ENCODE measurements at places on chromosomes 1 and 21.

- no peak for DNase-seq
These were observed 423.7 kb downstream of the SMYD3 start for GRCh38 chr1:246083416-246083815.

- peak; percentile 51 for DNase-seq
These were observed 13.0 kb downstream of the WNT9A start for GRCh38 chr1:227934476-227935313.

DNA sequence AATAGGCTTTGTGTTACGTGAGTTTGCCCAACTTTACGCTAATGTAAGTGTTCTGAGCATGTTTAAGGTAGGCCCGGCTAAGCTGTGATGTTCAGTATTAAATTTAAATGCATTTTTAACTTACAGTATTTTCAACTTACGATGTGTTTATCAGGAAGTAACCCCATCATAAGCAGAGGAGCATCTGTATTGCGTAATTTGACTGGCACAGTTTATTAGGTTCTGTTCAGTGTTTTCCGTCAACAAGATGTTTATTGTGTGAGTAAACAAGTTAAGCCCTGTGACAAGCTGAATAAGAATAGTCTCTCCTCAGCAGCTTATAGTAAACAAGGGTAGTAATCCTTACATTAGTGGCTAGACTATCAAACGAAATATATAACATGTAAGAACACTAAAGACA is 27.2 kb upstream of the SHISA4 start:
- DNase-seq, result no peak

GRCh38 chr1:11530731-11531311 is 51.9 kb downstream of the DISP3 start:
- no peak for DNase-seq

DNA sequence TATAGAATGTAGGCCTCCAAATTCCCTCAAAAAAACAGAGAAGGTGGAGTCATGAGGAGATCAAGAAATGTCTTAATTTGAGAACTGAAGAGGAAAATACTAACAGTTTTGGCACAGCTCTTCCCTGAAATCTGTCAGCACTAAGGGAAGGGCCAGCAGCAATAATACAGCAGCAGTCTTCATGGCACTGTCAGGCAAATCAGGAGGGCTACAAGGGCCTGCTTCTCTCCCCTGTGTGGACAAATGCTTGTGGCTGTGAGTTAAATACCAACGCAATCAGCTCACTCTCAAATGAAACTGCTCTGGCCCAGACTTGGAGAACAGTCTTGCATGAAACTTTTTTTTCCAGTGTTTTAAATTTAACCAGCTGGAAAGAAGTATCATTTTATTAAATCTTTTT is 20.5 kb upstream of the CNN3 start:
- DNase-seq, result peak; percentile 73

DNA sequence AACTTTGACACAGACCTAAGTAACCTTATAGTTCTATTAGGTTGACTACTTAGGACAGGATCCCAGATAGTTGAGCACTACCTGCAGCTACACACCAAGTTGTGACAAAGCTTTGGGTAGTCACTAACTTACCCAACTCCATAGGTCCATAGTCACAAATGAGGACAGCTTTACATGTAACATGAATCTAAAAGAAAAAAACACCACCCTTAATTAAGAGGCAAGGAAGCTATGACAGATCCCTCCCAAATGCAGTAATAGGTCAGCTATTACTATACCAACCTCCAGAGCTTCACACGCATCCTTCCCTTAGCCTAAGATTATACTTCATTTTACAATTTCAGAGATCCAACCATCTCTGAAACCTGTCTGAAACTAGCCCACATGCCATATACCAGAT is 12.7 kb upstream of the RAB42 start:
- no peak for DNase-seq

DNA sequence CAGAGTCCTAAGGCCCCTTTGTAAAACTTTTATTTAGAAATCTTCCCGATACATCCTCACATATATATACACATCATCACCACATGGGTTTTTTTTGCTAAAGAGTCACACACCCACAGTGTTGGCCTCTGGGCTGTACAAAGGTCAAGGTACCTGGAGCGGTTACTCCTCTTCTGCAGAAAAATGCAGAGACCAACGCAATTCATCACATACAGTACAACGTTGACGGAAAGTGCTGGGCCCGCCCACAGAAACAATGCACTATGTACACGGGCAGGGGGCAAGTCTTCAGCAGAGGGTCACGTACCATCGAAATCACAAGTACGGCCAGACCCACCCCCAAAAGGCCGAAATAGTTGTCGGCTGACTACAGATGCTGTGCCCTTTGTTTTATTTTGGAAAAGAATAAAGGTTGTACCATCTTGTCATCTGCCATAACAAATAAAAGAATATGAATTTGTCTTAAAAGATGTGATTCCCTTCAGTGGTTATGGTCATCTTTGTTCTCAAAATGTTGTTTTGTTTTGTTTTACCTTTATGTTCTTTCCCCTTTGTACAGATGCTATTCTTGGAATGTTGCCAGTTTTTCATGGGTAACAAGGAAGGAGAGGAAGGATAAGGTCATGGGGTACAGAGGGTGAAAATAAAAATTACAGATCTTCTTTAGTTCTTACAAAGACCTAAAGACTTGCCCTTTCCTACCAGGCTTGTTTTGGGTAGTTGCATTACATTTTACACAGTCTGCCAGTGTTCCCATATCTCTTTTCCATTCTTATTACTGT is 15.6 kb downstream of the TAL1 start:
- no peak for DNase-seq

DNA sequence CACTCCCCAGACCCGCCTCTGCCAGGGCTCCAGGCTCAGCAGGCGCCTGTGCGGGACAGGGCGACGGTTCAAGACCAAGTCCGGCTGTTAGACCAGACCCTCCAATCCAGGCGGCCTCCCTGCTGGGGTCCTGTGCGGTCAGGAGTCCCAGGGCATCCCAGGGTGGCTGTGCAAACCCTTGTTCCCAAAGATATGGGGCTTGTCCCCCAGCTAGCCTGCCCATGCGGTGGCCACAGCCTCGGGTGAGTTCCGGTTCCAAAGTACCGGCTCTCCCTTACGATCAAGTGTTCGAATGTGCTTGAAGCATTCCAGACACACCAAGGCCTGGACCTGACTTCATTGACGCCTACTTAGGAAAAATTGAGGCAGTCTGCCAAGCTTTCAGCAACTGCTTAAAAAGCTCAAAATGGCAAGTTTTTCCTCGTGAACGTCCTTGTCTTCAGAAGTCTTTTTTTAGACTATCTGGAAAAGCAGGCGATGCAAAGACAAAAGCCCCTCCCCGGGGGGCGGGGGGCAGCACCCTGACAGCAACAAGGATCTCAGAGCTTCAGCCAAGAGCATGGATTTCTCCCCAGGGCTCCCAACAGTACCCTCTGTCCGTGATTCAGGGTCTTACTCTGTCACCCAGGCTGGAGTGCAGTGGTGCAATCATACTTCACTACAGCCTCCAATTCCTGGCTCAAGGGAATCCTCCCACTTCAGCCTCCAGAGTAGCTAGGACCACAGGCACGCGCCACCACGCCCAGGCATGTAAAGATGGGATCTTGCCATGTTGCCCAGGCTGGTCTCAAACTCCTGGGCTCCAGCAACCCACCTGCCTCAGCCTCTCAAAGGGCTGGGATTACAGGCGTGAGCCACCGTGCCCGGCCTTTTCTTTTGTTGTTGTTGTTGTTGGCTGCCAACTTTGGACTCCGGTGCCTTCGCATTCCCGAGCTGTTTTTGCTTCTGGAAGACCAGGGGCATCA is 2.3 kb downstream of the FAAP20 start:
- DNase-seq, result no peak

- DNase-seq, result peak; percentile 81
These were observed 18.5 kb downstream of the ALDH4A1 start for GRCh38 chr1:18883636-18884418.

Data from AG08396 (cell line).